ENCODE measurements at places on chromosomes 3 and 15. TPM values are rescaled to one million over a fixed set of nuclear protein-coding genes. Genes with fewer than 3 reads are reported as not detected.

Gene LAMB2
- 213 TPM for total RNA-seq

Gene SLC2A2
- total RNA-seq = not detected

Gene GOLGA8O
- total RNA-seq = 0.36 TPM

Gene STAC
- total RNA-seq = 0.36 TPM

Gene CCDC33
- not detected for total RNA-seq

Gene CSPG5
- under 0.01 TPM for total RNA-seq

Gene CHDH
- total RNA-seq = under 0.01 TPM

Measured in IMR-90 (cell line).